ENCODE measurements at places on chromosomes 16 and 17. TPM values are rescaled to one million over a fixed set of nuclear protein-coding genes. Genes with fewer than 3 reads are reported as not detected.
A peak's percentile ranks its signal among the peaks of the same experiment; 100 is the strongest.

- DNase-seq: no peak
Observed at GRCh38 chr17:63578027-63578768, 22.5 kb upstream of the TACO1 start.

DNA sequence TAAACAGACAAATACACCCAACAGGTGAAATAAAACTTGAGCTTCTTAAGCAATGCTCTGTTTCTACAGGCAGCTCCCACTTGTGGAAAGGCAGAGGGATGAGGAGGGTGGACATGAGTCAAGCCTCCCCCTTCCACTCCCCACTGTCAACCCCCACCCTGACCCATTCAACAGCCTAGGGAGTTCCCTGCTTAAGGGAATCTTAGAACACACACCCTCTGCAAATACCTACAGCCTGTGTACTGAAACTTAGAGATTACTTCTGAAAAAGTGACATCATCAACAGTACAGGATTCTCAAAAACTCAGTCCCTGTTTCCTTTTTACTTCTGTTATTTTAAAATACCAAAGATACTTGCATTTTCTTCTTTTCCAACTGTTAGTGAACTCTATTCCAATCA, 345.4 kb downstream of the SOX9 start:
- no peak for DNase-seq

DNA sequence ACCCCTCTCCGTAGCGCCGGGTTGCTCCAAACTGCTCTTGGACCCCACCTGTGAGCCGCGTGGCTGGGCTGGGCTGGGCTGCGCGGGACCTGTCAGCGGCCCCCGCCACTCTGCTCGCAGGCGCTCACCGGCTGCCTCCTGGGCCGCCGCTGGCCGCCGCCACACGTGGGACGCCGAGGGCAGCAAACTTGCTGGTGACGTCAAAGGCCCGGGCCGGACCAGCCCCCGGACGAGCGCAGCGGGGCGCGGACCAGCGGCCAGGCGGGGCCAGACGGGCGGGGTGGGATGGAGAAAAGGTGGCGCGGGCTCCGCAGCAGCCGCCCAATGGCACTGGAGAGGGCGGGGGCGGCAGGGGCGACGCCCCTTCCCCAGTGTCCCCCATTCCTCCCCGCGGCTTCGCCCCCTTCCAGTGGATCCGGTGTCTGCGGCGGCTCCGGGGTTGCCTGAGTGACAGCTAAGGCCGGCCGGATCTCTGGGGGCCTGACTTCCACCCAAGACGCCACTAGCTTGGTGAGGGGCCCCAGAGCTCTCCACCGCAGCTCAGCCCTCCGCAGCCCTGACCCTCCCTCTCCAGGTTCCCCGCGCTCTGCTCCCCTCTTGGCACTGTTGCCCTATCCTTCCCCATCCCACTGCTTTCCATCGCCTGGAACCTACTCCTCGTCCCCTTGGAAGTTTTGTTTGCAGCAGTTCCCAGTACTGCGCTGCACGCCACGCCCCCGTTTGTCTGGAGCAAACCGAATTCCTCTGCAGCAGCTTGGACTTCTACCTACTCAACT, at the start of gene HS3ST3A1:
TSS of gene HS3ST3A1 (minus strand) at position 154 of the 776 bp plus-strand sequence. CDS start 800 bp downstream, outside the sequence.
- DNase-seq: peak; percentile 49

- DNase-seq: no peak
Observed at GRCh38 chr17:48071654-48072053, 23.5 kb downstream of the NFE2L1 start.

ZNF646 gene
- 8.9 TPM for total RNA-seq

CD300H gene
- total RNA-seq: not detected

Data from psoas muscle (tissue), 8 donors.